NCI-H2081 (cell line): ENCODE measurements at places on chromosomes 3 and 15.

DNA sequence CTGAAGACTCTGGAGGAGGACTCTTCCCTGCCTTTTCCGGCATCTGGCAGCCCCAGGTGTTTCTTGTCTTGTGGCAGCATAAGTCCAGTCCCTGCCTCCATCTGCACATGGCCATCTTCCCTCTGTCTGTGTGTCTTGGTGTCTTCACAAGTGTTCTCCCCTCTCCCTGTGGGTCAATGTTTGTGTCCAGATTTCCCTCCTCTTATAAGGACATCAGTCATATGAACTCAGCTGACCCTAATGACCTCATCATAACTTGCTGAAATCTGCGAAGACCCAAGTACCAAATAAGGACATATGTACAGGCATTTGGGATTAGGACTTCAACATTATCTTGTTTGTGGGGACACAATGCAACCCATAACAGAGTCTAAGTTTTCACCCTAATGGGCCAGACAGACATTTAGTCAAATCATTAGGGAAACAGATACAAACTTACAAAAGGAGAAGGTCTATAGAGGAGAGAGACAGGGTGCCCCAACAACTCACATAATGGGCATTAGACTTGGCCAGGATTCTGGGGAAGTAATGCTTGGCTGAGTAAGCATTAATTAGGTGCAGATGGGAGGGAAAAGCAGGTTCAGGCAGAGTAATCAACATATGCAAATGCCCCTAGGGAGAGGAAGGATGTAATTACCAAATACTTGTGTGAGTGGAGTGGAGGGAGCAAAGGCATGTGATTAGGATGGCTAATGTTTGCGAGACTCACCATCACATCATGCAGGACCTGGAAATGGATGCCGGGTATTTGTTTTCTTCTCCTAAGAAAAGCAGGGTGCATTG is 372.8 kb upstream of the TBL1XR1 start:
- peak; percentile 68 for DNase-seq

- no peak for DNase-seq
These were observed 491.8 kb downstream of the SQOR start for GRCh38 chr15:46126581-46126980.

DNA sequence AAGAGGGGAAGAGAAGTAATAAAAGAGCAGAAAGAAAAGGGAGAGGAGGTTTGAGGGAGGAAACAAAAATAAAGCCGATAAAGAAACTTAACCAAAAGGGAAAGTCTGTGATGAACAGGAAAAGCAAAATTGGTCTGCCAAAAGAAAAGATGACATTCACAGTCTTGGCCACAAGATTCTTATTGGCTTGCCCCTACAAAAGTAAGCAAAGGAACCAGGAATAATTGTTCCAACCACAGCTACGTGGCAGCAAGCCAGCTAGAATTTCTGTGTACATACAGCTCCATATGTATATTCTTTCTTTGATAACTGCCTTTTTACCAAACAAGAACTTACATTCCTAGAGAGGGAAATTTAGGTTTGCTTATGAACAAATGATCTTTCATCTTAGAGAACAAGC is 79.6 kb downstream of the MLH1 start:
- DNase-seq: peak; percentile 33

- DNase-seq: no peak
These were observed 2.1 kb upstream of the SCAANT1 start for GRCh38 chr3:63914312-63914711.

- no peak for DNase-seq
These were observed 61.6 kb downstream of the DCBLD2 start for GRCh38 chr3:98839846-98840245.

DNA sequence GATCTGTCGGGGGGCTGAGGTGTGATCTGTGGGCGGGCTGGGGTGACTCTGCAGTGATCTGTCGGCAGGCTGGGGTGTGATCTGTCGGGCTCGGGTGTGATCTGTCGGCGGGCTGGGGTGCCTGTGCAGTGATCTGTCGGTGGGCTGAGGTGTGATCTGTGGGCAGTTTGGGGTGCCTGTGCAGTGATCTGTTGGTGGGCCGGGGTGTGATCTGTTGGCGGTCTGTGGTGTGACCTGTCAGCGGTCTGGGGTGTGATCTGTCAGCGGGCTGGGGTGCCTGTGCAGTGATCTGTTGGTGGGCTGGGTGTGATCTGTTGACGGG is 205.1 kb downstream of the XXYLT1 start:
- DNase-seq: no peak

- no peak for DNase-seq
These were observed 57.7 kb downstream of the LMCD1 start for GRCh38 chr3:8559351-8559750.

DNA sequence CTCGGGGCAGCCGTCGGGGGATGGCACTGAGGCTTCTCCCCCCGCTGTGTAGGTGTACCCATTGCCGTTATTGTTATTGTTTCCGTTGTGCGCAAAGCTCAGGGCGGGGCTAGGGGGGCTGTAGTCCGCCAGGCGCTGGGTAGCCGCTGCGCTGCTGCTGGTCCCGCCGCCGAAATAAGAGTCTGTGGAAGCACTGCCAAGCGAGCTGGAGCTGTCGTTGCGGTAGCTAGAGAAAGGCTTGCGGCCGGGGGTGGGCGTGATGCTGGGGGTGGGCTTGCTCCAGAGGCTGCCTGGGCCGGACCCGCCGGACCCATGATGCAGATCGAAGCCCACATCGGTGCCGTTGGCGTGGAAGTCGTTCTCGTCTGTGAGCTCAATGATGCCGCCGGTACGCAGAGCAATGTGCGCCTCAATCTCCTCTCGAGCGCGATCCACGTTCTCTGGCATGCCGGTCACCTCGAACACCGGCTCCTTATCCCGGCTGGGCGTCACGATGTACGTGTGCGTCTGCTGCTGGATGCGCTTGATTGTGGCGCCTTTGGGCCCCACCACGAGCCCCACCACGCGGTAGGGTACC is 1.9 kb downstream of the MEX3B start:
- no peak for DNase-seq

DNA sequence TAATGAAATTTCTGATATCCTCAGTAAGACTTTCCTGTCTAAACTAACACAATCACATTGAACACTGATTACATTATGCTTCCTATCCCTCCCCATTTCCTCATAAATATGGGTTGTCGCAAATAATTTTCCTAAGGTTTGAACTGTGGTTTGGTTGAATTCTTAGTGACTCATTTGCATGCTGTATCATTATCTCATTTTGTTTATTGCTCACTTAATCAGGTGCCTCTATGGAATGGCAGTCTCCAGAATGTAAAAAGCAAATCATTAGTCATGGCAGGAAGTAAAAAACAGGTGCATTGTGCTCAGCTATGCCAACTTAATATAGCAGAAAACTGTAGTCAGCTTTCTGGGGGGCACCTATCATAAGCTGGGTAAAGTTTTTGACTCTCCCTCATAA is 216.0 kb upstream of the ZBTB20 start:
- DNase-seq: no peak

GRCh38 chr3:168470380-168470779 is 374.7 kb upstream of the GOLIM4 start:
- DNase-seq: peak; percentile 31

DNA sequence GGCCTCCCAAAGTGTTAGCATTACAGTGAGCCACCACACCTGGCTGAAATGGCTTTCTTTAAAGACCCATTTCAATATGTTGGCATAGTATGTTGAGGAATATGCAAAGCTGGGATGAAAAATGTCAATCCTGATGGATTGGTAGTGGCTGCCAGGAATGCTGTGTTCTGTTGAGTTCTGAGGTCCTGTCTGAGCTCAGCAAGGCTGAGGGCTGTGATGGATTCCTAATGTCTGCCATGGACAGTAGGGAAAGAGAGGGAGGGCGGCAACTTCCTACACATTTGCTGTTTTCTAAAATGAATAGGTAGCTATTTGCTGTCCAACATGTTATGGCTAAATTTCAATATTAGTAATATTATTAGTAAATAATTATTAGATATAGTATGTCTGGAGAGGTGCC is 8.2 kb downstream of the RAB8B start:
- no peak for DNase-seq

DNA sequence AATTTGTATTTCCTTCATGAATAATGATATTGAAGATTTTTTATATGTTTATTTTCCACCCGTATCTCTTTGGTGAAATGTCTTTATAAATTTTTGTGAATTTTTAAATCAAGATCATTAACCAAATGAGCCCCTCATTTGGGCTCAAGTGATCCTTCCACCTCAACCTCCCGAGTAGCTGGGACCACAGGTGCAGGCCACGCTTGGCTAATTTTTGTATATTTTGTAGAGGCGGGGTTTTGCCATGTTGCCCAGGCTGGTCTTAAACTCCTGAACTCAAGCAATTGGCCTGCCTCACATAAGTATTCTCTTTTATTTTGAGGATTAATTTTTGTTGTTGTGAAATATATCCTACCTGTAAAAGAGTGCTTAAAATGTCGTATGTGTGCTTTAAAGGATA is 4.9 kb downstream of the BBS4 start:
- no peak for DNase-seq

GRCh38 chr15:37087131-37087588 is 13.2 kb downstream of the MEIS2 start:
- DNase-seq: no peak

GRCh38 chr15:62121273-62122015 is 43.6 kb downstream of the C2CD4B start:
- no peak for DNase-seq

- DNase-seq: peak; percentile 79
These were observed 140.6 kb downstream of the RBPMS2 start for GRCh38 chr15:64634576-64635498.

DNA sequence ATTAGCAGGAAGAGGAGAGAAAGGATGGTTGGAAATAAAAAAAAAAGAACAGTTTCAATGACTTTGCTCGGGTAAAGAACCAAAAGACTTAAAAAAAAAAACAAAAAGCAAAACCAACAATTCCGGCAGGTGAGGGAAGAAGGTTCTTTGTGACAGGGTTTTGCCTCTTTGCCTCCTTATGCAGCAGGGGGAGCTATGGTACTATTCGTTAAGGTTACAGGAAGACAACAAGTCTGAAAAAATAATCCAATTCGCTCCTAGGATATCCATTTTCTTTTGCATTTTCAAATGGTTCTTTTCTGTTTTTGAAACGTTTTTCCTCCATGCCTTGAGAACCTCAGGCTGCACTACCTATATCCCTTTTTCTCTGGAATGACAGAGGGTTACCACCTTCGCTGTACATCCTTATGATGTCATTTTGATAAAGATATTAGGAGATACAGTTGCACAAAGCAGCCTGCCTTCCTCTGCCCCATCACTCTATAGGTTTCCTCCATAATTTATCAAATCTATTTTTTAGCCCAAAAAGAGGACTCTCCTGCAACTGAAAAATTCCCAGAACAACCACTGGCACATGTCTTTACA is 55.0 kb downstream of the CFAP20DC start:
- DNase-seq: peak; percentile 61

DNA sequence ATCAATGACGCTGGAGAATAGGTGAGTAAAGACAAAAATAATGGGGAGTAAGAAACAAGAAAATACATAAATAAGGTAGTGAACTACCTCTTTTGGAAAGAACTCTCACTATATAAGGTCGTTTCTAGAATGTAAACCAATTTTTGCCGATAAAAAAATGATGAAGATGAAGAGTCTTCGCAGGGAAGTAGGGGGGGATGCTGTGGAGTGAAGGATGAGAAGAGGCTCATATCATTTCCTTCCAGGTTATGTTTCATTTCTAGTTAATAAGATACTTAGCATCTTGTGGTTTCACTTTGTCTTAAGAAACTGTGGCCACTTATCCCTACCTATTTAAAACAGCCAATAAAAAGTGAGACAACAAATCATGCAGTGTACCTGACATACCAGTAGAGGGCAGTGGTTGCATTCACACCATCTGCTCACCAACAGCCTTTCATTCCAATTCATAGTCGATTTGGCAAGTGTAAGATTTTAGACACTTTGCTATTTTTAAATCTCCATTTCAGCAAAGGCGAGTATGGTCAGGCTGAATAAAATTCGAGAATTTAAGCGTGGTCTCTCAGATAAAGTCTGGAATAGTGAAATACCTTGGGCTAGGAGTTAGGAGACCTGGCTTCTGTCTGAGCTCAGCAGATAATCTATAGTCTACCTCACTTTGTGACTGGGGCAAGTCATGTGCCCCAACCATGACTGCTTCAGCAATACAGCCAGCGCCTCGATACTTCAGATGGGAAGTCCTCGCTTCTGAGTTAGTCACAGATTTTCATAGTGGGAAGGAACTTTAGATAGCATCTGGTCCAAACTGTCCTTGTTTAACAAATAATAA is 28.9 kb upstream of the ICE2 start:
- peak; percentile 56 for DNase-seq

- no peak for DNase-seq
These were observed 540.0 kb upstream of the ROBO1 start for GRCh38 chr3:80307844-80308243.

- no peak for DNase-seq
These were observed 58.6 kb downstream of the WWTR1 start for GRCh38 chr3:149599236-149599635.

DNA sequence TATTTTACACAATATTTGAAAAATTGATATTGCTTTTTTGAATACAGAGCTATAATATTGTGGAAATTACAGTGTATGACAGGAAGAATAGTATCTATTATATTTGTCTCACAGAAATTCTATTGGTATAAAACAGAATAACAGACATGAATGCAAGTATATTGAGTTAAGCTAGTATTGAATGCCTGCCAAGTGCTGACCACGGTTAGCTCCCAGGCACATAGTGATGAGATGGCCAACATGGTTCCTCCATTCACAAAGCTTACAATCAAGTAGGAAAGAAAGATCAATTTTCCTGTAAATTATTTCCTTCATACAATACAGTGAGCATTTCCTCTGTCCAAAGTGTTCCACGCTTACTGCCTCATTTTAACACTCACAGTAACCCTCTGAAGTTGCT is 67.6 kb downstream of the TP63 start:
- no peak for DNase-seq

DNA sequence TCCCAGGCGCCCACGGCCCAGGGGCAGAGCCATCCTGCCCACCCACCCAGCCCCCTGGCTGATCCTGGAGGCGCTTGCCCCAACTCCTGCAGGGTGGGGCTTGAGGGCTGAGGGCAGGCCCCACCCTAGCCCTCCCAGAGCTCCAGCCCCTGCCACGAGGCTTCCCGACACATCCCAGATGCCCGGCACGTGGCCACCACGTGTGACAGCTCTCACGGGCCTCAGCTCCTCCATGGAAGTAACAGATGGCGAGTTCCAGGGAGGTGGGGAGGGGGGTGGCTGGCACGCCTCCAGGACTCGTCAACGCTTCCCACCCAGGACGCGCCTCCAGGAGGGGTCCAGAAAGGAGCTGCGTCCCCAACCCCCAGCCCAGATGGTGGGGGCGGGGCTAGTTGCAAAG is 29.1 kb downstream of the PLXND1 start:
- peak; percentile 57 for DNase-seq

- DNase-seq: no peak
These were observed 18.3 kb downstream of the CPB1 start for GRCh38 chr3:148845756-148846395.

- no peak for DNase-seq
These were observed 60.8 kb downstream of the VGLL3 start for GRCh38 chr3:86930181-86930580.
